ENCODE measurements at places on chromosomes 12 and 14.

DNA sequence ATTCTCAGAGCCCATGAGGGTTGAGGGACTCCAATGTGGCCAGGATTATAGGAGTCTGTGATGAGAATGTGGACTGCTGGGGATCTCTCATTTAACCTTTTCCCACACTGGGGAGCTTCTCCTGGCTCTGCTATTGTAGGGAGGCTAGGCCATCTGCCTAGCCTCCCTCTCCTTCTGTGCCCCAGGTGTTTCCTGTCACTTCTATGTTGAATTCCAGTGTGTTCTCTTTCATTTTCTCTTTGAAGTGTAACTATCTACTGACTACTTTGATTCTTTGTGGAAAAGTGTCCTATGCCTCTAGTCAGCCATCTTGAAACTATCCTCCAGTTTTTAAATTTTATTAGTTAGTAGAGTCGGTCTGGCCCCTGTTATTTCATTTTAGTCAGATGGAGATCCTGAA lies 53.4 kb upstream of the ABCD2 start:
- no peak for DNase-seq

DNA sequence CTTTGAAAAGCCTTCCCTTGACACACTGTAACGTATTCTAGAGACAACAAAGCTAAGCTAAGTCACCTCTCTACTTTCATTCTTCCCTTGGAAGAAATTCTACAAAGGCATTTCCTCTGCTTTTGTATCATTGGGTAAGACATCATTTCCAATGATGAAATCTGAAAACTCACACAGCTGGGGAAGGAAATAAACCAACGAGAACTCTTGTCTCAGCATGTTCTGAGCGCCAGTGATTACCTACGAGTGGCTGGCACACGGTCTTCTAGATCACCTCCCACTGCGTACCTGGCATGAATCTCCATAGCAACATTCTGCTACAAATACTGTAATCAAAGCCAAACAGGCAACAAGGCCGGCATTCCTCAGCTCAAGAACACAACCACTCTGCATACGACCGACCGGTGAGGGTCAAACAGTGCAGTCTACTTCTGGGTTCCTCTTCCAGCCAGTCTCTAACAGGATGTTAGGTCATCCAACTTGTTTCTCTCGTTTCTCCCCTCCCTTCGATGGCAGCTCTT lies 7.6 kb downstream of the VPS37B start:
- DNase-seq: no peak

- no peak for DNase-seq
Measured at GRCh38 chr14:100652744-100653143, 65.5 kb upstream of the BEGAIN start.

- DNase-seq: no peak
Measured at GRCh38 chr12:4423528-4424195, 22.0 kb downstream of the FGF6 start.

DNA sequence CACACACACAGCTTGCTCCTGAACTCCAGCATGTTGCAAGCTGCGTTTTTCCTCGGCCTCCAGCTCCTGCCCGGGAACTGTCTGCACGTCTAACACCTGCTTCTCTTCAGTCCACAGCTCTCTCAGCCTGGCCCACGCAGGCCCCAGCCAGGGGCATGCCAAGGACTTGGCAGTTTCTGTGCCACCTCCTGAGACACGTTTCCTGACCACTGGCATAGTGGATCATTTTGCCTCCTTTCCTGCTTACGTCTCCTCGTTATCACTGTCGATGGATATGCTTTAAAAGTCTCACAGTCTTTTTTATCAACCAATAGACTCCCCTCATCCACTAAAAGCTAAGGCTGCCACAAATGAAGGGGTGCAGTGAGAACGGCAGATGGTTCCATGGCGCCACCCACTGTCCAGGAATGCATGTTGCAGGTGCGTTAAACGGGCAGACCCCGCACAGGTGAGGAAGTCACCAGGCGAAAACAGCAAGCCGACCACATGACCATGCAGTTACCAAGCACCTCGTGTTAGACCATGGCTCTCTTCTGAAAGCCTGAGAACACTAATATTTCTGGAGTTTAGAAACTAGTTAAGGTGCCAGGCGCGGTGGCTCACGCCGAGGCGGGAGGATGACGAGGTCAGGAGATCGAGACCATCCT lies 14.7 kb upstream of the TEAD4 start:
- DNase-seq: no peak

GRCh38 chr12:66388517-66388916 lies 86.2 kb downstream of the HELB start:
- no peak for DNase-seq

DNA sequence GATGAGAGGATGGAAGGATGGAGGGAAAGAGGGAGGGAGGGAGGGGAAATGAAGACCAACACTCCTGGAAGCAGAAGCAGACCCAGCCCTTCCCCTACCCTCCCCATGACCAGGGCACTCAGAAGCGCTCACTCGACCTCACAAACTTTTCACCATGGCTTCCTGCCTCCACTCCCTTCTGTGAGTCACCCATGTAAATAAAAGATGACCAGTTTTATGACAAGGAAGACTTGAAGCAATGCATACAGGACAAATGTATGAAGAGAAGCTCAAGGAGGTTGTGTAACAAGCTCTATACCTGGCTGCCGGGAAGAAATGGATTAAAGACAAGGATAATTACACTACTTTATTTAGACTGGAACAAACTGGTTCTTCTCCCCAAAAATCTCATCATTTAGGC lies 63.8 kb downstream of the CDC42BPB start:
- peak; percentile 33 for DNase-seq

GRCh38 chr12:132341318-132342050 lies 12.1 kb upstream of the GALNT9 start:
- DNase-seq: no peak

- peak; percentile 87 for DNase-seq
Measured at GRCh38 chr12:111645433-111645832, 40.3 kb downstream of the BRAP start.

DNA sequence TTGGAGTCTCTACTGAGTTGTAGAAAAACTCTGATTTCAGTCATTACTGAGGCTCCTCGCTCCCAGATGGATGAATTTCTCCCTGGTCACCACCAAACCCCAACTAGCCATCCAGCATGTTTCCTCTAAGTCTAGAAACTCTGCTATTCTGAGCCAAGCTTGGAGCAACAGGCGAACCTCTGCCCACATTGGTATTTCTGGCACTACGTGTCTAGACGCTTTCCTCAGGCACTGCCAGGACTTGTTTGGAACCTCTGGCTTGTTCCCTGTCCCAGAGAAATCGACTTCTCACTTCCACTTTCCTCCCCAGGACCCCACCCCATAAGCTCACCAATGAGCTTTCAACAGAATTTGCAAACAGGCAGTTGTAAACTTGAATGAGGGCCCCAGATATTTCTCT lies 27.6 kb downstream of the WSCD2 start:
- DNase-seq: no peak

GRCh38 chr14:101721951-101722661 lies 39.4 kb upstream of the PPP2R5C start:
- peak; percentile 78 for DNase-seq

DNA sequence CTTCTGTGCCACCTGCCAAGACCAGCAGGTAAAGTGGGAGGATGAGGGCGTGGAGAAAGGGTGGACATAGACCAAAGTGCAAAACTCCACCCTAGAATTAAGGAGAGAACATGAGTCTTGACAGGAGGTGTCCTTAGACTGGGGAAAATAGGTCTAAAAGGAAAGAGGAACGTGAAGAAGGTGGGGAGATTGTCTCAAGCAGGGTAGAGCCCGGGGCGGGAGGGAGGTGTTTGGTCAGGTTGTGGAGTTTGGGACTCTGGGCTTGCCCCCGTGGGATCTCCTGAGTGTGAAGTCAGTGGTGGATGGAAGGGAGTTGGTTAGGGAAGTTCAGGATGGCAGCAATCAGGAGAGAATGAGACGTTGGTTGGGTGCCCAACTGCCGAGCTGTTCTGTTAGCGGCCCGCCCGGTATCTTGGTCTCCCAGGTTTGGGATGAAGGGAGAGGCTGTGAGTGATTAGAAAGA lies 386 bp downstream of the DGKA start:
- no peak for DNase-seq

DNA sequence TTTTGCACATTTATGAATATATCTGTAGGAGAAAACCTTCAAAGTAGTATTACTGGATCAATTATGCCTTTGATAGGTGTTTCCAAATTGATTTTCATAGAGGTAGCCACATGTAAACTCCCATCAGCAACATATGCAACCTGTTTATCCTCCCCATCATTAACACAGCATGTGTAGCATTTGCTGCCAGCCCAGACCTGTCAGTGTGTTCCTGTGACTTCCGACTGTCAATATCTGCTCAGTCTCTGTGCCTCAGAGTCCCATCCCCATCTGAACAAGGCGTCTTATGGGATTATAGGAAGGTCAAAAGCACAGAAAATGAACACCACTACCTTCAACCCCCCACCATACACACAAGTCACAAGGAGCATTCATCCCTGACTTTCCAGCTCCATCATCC lies 9.5 kb upstream of the CAPRIN2 start:
- no peak for DNase-seq

GRCh38 chr12:120231316-120232011 lies 30.6 kb upstream of the RPLP0 start:
- peak; percentile 100 for DNase-seq

GRCh38 chr12:113270709-113271009 lies 49.4 kb downstream of the TPCN1 start:
- DNase-seq: no peak

DNA sequence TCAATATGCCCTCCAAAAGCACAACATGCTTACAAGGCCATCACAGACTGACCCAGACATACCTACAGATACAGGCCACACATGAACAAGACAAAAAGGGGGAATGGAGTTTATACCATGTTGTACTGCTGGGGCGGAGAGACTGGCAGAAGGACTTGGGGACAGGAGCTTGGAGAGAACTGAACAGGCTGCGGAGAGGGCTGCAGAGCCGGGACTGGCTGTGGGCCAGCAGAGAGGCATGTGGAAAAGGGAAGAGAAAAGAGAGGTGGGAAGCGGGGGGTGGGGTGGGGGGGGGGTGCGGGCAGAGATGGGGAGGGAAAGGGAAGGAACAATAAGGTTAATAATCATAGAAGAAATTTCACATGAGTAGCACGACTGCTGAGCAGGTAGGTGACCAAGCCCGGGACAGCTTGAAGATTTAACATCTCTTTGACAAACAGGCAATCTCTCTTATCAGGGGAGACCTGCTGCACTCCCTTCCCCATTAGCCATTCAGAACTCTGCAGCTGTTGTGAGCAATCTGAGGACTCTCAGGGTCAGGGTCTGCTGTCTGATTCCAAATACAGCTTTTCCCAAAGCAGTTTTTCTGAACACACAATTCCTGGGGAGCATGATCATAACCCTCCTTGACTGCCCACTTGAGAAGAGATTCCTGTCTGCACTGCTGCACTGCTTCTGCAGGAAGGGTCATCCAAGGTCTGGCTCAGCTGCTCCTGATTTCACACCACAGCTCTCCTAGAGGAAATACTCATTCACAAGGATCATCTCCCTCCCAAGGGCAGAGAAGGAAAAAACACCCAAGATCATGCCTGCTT lies 21.6 kb upstream of the STAC3 start:
- no peak for DNase-seq

GRCh38 chr12:100476013-100476751 lies 2.5 kb downstream of the NR1H4 start:
- DNase-seq: no peak

DNA sequence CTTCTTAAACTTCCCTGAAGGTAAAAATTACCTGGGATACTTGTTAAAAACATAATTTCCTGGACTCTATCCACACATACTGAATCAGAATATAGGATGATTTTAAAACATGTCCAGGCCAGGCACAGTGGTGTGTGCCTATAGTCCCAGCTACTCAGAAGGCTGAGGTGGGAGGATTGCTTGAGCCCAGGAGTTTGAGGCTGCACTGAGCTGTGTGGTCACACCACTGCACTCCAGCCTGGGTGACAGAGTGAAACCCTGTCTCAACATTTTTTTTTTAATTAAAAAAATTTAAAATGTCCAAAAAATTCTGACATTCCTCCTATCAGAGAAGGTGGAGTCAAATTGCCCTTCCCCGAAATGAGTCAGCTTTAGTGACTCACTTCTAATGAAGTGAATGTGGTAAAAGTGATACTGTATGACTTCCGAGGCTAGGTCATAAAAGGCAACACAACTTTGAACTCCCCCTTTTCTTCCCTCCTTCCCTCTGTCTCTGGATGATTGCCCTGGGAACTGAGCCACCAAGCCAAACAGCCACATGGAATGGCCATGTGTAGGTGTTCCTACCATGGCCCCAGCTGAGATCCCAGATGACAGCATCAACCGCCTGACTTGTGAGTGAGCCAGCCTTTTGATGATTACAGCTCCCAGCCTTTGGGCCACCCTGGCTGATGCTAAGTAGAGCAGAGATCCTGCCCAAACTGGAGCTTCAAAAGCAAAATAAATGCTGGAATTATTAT lies 36.3 kb downstream of the LIMA1 start:
- peak; percentile 98 for DNase-seq

- DNase-seq: peak; percentile 3
Measured at GRCh38 chr14:58296726-58297125, 1.6 kb upstream of the ARID4A start.

All from A172 (cell line).